COLO829 (cell line): ENCODE measurements at places on chromosomes 5 and 9.

GRCh38 chr5:133271606-133272005 lies 219.8 kb downstream of the HSPA4 start:
- no peak for DNase-seq

DNA sequence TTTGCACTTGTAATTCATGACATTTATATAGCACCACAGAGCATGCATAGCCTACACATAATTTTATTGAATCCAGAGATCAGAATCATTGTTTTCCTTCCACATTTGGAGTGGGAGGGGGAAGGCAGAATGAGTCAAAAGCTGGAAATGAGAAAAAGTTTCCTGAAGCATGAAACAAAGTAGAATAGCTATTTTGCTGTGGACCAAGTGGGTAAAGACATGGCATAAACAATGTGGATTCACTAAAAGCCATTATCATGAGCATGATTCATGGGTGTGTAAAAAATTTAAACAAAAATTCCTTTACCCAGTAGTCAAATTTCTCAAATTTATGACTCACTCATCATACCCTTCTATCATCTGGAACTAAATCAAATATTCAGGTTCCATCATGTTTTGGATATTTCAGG lies 97.9 kb downstream of the YIPF5 start:
- no peak for DNase-seq

GRCh38 chr5:39717176-39717897 lies 292.6 kb upstream of the DAB2 start:
- DNase-seq = no peak

GRCh38 chr9:131884222-131884621 lies 144.3 kb upstream of the RAPGEF1 start:
- DNase-seq = no peak

DNA sequence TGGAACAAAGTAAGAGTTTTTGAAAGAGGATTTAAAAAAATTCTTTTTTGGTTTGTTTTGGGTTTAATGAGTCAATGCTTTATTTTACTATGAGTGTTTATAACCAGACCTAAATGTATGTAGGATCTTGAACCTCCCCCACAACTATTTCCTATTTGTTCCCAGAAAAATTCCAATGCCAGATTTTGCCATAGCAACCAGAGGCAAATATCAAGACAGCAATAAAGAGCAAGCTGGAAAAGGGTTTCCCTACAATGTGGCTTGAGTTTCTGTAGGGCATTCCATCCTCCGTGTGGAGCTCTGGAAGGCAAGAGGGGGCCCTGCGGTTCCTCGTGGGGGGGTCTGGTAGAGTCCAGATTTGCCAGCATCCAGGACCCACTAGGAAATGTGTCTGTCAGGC lies 27.8 kb upstream of the GDNF start:
- DNase-seq = no peak

- DNase-seq = no peak
Observed at GRCh38 chr5:101435768-101436167, 532.7 kb upstream of the ST8SIA4 start.

DNA sequence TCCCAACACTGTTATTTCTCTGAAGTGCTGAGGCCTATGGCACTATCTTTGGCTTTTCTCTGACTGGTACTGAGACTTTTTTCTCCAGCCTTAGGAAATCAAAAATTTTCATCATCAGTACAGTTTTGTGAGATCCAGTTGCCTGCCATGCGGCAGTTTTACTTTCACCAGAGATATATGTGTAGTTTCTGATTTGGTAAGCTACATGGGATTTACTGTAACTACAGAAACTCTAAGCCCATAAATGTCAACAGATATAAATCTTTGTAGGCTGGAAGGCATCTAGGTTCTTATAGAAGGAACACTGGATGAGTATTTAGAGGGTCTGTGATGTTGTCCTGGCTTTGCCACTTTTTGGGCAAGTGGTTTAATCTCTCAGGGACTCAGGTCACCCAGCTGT lies 69.0 kb downstream of the DOCK2 start:
- DNase-seq = no peak
